Progenitor cell of endocrine pancreas (in vitro differentiated cells): ENCODE measurements at places on chromosomes 2 and 18. TPM values are rescaled to one million over a fixed set of nuclear protein-coding genes. Genes with fewer than 3 reads are reported as not detected.

- H3K4me1 ChIP-seq, result no peaks in the 10 kb centered on the region
- peaks cover 35% of the 10 kb centered on the region for H3K36me3 ChIP-seq
- no peak overlapping the region for H3K27ac ChIP-seq
- no peak for DNase-seq
- H3K4me3 ChIP-seq, result no peak overlapping the region
- H3K27me3 ChIP-seq, result no peaks in the 10 kb centered on the region
Measured at GRCh38 chr2:197575987-197576386, 60.1 kb downstream of the MOB4 start.

The KIAA2012 gene
- not detected in 2 replicates for total RNA-seq

DNA sequence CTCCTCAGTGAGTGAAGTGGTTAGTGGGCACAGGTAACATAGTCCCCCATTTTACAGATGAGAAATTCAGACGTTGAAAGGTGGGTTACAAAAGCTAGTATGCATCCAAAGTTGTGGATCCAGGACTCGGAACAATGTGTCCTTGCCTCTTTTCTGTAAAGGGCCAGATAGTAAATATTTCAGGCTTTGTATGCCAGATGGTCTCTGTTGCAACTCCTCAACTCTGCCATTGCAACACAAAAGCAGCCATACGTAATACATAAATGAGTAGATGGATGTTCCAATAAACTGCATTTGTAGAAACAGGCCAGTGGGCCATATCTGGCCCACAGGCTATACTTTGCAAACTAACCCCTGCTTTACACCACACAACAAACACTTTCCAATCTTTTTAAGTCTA lies 166.6 kb upstream of the PKDCC start:
- H3K27me3 ChIP-seq, result no peaks in the 10 kb centered on the region
- peaks cover 56% of the 10 kb centered on the region for H3K4me1 ChIP-seq
- H3K4me3 ChIP-seq, result no peak overlapping the region
- H3K36me3 ChIP-seq, result no peaks in the 10 kb centered on the region

- H3K4me1 ChIP-seq, result no peaks in the 10 kb centered on the region
- H3K36me3 ChIP-seq, result no peaks in the 10 kb centered on the region
- DNase-seq, result no peak
- no peak overlapping the region for H3K27ac ChIP-seq
Measured at GRCh38 chr2:169073963-169074751, 4.8 kb downstream of the DHRS9 start.

The WDSUB1 gene
- 13.0 and 14.9 TPM in 2 replicates for total RNA-seq

DNA sequence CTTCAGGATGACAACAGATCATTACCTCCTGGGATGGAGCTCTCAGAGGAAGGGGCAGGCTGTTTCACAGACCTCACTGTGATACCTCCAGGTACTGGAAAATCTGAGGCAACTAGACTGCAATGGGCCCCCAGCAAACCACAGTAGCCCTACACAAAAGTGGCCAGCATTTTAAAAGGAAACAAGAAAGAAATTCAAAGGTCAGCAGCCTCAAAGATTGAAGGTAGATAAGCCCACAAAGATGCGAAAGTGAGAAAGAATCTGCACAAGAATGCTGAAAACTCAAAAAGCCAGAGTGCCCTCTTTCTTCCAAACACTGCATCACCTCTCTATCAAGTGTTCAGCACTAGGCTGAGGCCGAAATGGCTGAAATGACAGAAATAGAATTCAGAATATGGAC lies 499.5 kb upstream of the CHAC2 start:
- DNase-seq, result no peak
- H3K4me3 ChIP-seq, result no peak overlapping the region
- no peaks in the 10 kb centered on the region for H3K36me3 ChIP-seq
- no peak overlapping the region for H3K27ac ChIP-seq
- H3K27me3 ChIP-seq, result no peaks in the 10 kb centered on the region

GRCh38 chr18:8654503-8655451 lies 45.5 kb downstream of the RAB12 start:
- DNase-seq, result no peak
- peaks cover 1% of the 10 kb centered on the region for H3K4me1 ChIP-seq
- no peak overlapping the region for H3K4me3 ChIP-seq
- H3K27ac ChIP-seq, result peak overlapping the region; percentile 59

GRCh38 chr2:13542061-13542460 lies 825.3 kb downstream of the TRIB2 start:
- peaks cover 3% of the 10 kb centered on the region for H3K4me1 ChIP-seq
- H3K27ac ChIP-seq, result no peak overlapping the region
- H3K4me3 ChIP-seq, result no peak overlapping the region
- H3K27me3 ChIP-seq, result no peaks in the 10 kb centered on the region
- DNase-seq, result no peak

DNA sequence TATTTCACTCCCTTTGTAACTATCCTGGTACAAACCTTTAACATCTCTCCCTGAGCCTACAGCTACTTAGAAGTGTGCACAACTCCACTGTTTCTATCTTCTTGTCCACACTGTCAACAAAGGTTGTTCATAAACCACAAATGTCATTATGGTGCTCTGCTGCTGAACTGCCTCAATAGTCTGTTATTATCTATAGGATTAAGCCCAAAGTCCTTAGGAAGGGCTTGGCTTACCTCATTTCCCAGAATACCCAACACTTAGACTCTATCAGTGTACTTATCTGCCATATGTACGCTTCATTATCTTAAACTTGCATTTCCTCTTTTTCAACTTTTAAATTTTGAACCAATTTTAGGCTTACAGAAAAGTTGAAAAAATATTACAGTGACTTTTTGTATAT lies 94.2 kb downstream of the HNMT start:
- no peak overlapping the region for H3K27ac ChIP-seq
- H3K27me3 ChIP-seq, result no peaks in the 10 kb centered on the region
- no peak overlapping the region for H3K4me3 ChIP-seq
- H3K4me1 ChIP-seq, result no peaks in the 10 kb centered on the region
- DNase-seq, result no peak

- H3K27me3 ChIP-seq, result peaks cover 10% of the 10 kb centered on the region
- no peak overlapping the region for H3K4me3 ChIP-seq
- H3K4me1 ChIP-seq, result peaks cover 5% of the 10 kb centered on the region
- no peaks in the 10 kb centered on the region for H3K36me3 ChIP-seq
- DNase-seq, result no peak
- no peak overlapping the region for H3K27ac ChIP-seq
Measured at GRCh38 chr2:68767031-68767961, 32.7 kb downstream of the ARHGAP25 start.

GRCh38 chr2:205176546-205176945 lies 505.8 kb upstream of the NRP2 start:
- H3K4me3 ChIP-seq, result no peak overlapping the region
- H3K27me3 ChIP-seq, result no peaks in the 10 kb centered on the region
- no peak overlapping the region for H3K27ac ChIP-seq
- H3K36me3 ChIP-seq, result peaks cover 3% of the 10 kb centered on the region
- H3K4me1 ChIP-seq, result peaks cover 4% of the 10 kb centered on the region
- no peak for DNase-seq

DNA sequence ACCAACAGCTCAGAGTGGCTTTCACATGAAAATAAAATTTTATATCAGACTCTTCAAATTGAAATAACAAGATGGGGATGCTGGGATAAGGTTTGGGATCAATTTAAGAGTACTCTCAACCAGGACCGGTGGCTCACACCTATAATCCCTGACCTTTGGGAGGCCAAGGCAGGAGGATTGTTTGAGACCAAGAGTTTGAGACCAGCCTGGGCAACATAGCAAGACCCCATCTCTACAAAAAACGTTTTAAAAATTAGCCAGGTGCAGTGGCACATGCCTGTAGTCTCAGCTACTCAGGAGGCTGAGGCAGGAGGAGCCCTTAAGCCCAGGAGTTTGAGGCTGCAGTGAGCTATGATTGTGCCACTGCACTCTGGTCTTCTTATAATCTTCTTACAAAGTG lies 2.6 kb downstream of the LMAN2L start:
- DNase-seq, result no peak
- no peaks in the 10 kb centered on the region for H3K27me3 ChIP-seq
- H3K4me1 ChIP-seq, result peaks cover 16% of the 10 kb centered on the region
- H3K4me3 ChIP-seq, result peak overlapping the region; percentile 48
- peaks cover 15% of the 10 kb centered on the region for H3K36me3 ChIP-seq

DNA sequence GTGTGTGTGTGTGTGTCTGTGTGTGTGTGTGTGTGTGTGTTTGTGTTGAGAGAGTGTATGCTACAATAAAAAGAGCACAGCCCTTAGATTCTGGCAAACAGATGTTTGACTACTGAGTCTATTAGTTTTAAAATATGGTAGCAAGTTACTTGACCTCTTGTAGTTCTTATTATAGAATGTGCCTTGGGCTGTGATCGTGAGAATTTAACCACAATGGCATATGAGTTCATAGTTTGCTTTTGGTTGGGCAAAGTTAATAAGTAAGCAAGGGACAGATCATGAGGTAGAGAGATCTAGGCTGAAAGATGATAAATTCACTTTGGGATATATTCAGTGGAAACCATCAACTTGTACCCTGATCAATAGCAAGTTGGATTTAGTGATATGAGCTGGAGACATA lies 334.3 kb upstream of the VWC2L start:
- DNase-seq, result no peak
- no peak overlapping the region for H3K4me3 ChIP-seq
- peaks cover 4% of the 10 kb centered on the region for H3K4me1 ChIP-seq
- no peak overlapping the region for H3K27ac ChIP-seq

- no peak overlapping the region for H3K27ac ChIP-seq
- peaks cover 9% of the 10 kb centered on the region for H3K4me1 ChIP-seq
- H3K36me3 ChIP-seq, result no peaks in the 10 kb centered on the region
- peak overlapping the region; percentile 49 for H3K4me3 ChIP-seq
Measured at GRCh38 chr2:11248-11941, 34.9 kb downstream of the FAM110C start.

DNA sequence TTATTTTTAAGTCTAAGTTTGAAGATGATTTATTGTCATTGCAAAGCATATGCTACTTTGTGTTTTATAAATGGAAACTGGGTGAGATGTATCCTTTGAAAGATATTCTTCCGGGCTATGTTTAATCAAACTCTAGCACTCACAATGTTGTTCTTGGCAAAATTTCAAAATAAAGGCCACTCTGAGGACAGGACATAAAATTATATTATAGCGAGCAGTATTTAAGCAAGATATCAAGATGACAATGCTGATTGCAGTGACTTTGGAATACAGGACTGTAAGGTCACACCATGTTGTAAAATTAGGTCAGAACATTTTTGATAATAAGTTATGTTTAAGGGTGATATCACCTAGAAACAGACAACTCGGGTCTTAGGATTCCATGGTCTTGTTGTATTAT lies 14.2 kb downstream of the RPRM start:
- no peaks in the 10 kb centered on the region for H3K36me3 ChIP-seq
- no peaks in the 10 kb centered on the region for H3K27me3 ChIP-seq
- no peak overlapping the region for H3K27ac ChIP-seq
- H3K4me1 ChIP-seq, result no peaks in the 10 kb centered on the region

GRCh38 chr2:36539631-36540030 lies 58.3 kb downstream of the FEZ2 start:
- DNase-seq, result no peak
- no peaks in the 10 kb centered on the region for H3K27me3 ChIP-seq
- no peak overlapping the region for H3K4me3 ChIP-seq
- peaks cover 7% of the 10 kb centered on the region for H3K36me3 ChIP-seq

- no peaks in the 10 kb centered on the region for H3K27me3 ChIP-seq
- H3K36me3 ChIP-seq, result no peaks in the 10 kb centered on the region
- H3K27ac ChIP-seq, result no peak overlapping the region
- DNase-seq, result no peak
Measured at GRCh38 chr2:181778621-181779201, 98.4 kb upstream of the NEUROD1 start.

The RND3 gene
- 40.3 and 42.5 TPM in 2 replicates for total RNA-seq

GRCh38 chr2:171201271-171201670 lies 40.6 kb upstream of the TLK1 start:
- no peak for DNase-seq
- H3K36me3 ChIP-seq, result no peaks in the 10 kb centered on the region
- H3K27ac ChIP-seq, result no peak overlapping the region
- H3K27me3 ChIP-seq, result no peaks in the 10 kb centered on the region
- no peak overlapping the region for H3K4me3 ChIP-seq

GRCh38 chr2:172046080-172046678 lies 39.1 kb upstream of the DLX1 start:
- peaks cover 3% of the 10 kb centered on the region for H3K4me1 ChIP-seq
- H3K36me3 ChIP-seq, result no peaks in the 10 kb centered on the region
- H3K4me3 ChIP-seq, result no peak overlapping the region
- no peak overlapping the region for H3K27ac ChIP-seq
